ENCODE measurements at places on chromosomes 3 and 15. TPM values are rescaled to one million over a fixed set of nuclear protein-coding genes. Genes with fewer than 3 reads are reported as not detected.

Gene KNG1
- total RNA-seq, result not detected

Gene IL20RB
- total RNA-seq, result 1.6 TPM

Gene SLC24A5
- total RNA-seq, result not detected

Gene RARRES1
- total RNA-seq, result 6.4 TPM

Gene ARL8B
- total RNA-seq, result 72.1 TPM

All from fibroblast of villous mesenchyme (primary cell).